Muscle of leg (tissue), 16 donors: ENCODE measurements at places on chromosomes 16 and 17. TPM values are rescaled to one million over a fixed set of nuclear protein-coding genes. Genes with fewer than 3 reads are reported as not detected.

DNA sequence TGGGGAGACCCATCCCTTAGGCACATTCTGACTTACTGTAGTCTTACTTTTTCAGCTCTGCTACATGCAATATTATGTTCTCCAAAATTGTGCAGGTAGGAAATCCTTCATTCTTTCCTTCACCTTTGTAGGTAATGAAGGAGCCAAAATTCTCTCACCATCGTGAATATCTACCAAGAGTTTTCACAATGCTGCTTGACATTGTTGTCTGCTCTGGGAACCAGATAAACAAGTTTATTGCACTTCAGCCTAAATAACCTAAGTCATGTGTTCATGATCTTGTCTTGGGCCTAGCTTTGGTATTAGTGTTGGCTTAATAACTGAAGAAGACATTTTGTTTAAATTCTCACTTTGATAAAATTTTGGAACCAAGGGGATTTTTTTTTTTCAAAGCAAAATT, 110.8 kb upstream of the ELAC2 start:
- no peak for DNase-seq

- DNase-seq, result no peak
Observed at GRCh38 chr17:36609498-36609862, 8.1 kb downstream of the MRM1 start.

GRCh38 chr17:40341808-40342503, 22.6 kb downstream of the GJD3 start:
- peak; percentile 94 for DNase-seq

- DNase-seq, result no peak
Observed at GRCh38 chr17:81258292-81258691, 19.2 kb downstream of the NDUFAF8 start.

DNA sequence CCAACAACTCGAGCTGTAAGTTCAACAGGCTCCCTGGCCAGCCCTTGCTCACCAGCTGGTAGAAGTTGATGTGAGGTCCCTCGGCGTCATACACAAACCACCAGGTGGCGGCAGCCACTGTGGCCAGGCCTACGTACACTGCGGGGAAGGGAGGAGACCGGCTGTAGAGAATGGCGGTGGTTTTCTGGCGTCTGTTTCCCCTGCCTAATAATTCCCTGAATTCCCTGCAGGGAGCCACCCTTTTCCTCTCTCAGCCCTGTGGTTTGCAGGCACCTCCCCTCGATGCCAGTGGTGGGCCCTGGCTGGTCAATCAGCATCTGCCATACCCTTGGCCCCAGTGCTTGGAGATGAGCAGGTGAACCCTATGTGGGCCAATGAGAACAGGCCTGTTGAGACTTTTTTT, 18.9 kb upstream of the P2RX1 start:
- peak; percentile 84 for DNase-seq

GRCh38 chr16:49852279-49852678, 3.6 kb downstream of the ZNF423 start:
- no peak for DNase-seq

- DNase-seq, result peak; percentile 8
Observed at GRCh38 chr17:54901230-54901822, 674 bp downstream of the TOM1L1 start.

DNA sequence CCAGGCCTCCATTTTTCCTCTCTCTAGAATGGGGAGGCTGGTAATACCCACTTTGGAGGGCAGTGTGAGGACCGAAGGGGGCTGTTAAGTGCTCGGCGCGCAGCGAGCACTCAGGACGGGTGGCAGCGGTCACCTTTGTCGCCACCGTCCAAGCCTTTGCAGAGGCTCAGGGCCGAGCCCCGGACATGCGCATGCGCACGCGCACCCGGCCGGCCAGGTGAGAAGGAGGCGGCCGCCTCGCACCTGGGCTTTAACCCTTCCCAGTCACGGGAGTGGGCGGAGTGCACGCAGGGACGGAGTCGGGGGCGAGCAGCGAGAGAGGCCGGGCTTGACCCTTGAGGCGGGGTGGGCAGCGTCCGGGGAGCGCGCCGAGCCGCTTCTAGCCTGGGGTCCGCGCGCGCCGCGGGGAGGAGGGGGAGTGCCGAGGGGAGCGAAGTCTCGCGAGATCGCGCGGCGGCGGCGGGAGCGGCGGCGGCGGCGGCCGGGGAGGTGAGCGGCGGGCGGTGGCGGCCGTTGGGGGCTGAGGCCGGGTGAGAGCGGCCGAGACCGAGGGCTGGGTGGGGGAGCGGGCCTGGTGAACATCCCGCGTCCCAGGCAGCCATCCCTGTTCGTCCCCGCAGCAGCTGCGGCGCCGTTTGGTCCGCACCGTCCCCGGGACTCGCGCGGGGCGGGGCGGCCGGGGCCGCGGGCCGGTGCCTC, at the start of gene MRTFB:
Gene MRTFB (plus strand): TSS at position 443 of the 699 bp plus-strand sequence. CDS start 69,288 bp downstream, outside the sequence.
- peak; percentile 85 for DNase-seq

GRCh38 chr16:24075931-24076716, 180.0 kb upstream of the CACNG3 start:
- no peak for DNase-seq

- no peak for DNase-seq
Observed at GRCh38 chr16:12096828-12097522, 120.4 kb downstream of the SNX29 start.

DNA sequence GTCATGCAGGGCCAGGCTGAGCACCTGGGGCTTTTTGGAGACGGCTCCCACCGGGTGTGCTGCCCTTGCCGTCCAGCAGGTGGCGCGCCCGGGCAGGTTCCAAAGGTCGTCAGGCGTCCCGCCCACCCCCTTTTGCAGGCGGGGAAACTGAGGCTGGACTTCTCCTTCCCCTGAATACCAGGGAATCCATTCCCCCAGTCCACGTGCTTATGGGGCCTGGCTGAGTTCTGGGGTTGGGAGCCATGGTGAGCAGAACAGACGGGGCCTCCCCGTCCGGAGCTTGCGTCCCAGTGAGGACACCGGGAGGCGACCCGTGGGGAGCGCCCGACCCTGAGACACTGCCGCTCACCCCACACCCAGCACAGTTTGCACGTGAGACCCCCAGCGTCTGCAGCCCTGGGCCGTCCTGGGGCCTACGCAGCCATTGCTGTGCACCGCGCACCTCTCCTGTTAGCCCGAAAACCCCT, 51.8 kb upstream of the JPH3 start:
- no peak for DNase-seq

The CD300H gene
- not detected for polyA plus RNA-seq

The ITGAL gene
- 1.4 TPM for polyA plus RNA-seq

The SLC47A1 gene
- polyA plus RNA-seq, result 1.1 TPM

The AURKB gene
- 23.8 TPM for polyA plus RNA-seq

The IGF2BP1 gene
- 17.3 TPM for polyA plus RNA-seq

The PHOSPHO1 gene
- 10.4 TPM for polyA plus RNA-seq

The LITAFD gene
- polyA plus RNA-seq, result not detected

The TM4SF5 gene
- 0.36 TPM for polyA plus RNA-seq

The FOXC2 gene
- 1.0 TPM for polyA plus RNA-seq

The DNAAF1 gene
- 0.65 TPM for polyA plus RNA-seq

The BEAN1 gene
- 0.96 TPM for polyA plus RNA-seq
